Fibroblast of skin of back (primary cell): ENCODE measurements at places on chromosomes 12 and 14.

DNA sequence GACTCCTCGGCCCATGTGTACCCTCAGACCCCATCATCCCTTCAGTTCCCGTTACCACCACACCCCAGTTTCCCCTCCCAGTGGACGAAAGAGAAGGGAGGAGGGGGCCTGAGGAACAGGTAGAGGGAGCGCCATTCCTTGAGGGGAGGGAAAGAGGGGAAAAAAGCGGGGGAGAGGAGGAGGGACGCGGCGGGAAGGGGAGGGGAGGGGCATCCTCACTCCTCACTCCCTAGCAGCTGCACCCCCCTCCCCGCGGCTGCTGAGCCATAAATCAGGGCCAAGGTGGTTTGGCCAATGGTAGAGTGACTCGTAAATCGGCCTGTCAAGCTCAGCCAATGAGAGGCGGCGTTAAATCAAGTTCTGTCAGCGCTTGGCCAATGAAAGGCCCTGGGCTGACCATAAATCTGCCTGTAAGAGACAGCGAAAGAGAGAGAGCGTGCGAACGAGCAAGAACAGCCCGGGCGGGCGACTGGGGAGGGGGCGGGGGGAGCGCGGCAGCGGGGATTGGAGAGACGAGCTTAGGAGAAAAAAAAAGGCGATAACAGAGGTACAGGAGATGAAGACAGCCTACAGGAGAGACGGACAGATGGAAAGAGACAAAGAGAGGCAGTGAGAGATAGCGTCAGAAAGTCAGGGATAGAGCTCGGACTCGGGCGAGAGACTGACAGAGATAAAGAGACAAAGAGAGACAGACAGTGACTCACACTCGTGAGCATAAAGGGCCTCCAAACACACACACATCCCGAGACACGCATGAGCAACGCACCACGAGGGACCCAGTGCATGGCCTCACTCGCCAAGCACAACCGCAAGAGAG is 5.1 kb downstream of the GPR84 start:
- peak; percentile 100 for DNase-seq

GRCh38 chr12:120529641-120530417 is 871 bp upstream of the COQ5 start:
- DNase-seq, result peak; percentile 53

DNA sequence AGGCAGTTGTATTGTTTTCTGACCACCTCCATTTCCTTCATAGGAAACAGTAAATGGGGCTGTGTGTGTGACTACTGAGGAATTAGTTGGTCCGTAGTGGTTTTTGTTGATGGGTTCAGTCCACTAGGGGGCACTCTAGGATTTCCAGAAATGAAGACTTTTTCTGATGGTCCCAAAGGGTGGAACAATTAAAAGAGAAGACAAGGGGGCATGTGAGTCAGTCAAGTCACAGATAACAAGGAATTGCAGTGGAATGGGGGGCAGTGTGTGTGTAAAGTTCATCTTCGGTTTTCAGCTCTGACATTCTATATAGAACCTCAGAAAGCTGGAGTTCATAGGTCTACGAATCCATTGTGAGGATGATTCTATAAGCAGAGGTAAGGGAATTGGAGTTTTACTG is 186.6 kb upstream of the OR4E1 start:
- peak; percentile 1 for DNase-seq

GRCh38 chr14:93683226-93683625 is 105.1 kb downstream of the PRIMA1 start:
- DNase-seq, result no peak

DNA sequence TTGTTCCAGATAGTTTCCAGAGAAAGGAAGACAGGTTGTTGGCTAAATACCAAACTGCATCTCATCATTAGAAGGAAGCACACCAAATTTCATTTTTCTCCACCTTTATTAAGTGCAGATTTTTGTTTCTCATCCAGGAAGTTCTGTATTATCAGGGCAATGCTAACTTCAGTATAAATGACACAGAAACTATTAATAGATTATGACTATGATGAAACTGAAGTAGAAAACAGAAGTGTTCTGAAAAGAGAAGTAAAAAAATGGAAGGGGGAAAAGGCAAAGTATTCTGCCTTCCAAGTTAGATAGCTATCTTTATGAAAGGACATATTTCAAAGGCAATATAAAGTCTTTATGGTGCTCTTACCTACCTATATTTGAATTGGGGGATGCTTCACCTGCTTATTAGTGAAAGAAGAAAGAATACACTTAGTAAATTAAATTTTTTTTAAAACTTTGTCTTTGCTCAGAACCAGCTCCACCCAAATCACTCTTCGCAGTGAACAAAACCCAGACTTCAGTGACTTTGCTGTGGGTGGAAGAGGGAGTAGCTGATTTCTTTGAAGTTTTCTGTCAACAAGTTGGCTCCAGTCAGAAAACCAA is 223.9 kb downstream of the PTPRO start:
- DNase-seq, result peak; percentile 30

DNA sequence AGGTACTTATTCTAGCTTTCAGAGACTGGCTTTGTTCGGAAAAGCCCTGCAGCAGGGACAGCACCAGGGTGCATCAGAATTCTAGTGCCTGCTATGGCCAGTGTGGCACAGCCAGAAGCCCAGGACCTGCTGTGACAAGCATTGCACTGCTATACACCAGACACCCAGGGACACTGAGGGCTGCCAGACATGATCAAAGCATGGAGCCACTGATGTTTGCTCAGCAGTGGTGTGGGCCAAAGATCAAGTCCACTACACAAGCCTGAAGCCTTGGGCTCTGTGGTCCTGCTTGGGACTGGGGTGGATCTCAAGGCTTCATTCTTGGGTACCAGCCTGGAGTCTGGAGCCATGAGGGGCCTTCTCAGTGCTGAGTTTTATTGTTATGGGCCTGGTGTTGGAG is 36.1 kb upstream of the CDKN3 start:
- no peak for DNase-seq

DNA sequence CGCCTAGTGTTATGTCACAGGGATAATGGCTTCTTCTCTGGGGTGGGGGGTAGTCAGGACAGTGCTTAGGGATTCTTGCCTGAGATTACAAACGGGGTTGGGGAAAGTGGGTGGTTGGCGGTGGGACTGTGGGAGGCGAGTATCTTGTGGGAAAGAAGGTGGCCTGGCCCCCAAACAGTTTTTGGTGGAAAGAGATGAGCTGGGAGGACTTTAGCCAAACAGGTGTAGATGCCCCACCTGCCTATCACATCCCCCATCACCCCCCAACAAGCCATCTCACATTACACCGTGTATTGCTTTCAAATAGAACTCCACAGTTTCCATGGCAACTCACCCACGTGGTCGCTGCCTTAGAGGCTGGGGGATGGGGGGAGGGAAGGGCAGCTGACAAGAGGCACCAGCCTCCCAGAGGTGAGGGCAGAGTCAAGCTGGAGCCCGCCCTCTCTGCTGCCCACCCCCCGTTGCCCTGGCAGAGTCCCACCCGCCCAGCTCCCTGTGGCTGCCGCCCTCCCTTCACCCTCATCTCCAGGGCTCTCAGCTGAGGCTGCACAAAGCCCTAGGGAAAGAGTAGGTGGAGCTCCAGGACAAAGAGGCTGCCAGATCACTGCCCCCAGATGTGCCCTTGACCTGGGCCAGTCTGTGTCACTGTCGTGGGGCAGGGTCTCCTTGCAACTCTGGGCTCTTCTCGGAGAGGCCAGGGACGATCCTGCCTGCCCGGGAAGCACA is 98.3 kb downstream of the LRRC74A start:
- no peak for DNase-seq

GRCh38 chr14:56528927-56529326 is 50.7 kb upstream of the TMEM260 start:
- no peak for DNase-seq

GRCh38 chr12:129169928-129170327 is 316.6 kb downstream of the GLT1D1 start:
- no peak for DNase-seq

DNA sequence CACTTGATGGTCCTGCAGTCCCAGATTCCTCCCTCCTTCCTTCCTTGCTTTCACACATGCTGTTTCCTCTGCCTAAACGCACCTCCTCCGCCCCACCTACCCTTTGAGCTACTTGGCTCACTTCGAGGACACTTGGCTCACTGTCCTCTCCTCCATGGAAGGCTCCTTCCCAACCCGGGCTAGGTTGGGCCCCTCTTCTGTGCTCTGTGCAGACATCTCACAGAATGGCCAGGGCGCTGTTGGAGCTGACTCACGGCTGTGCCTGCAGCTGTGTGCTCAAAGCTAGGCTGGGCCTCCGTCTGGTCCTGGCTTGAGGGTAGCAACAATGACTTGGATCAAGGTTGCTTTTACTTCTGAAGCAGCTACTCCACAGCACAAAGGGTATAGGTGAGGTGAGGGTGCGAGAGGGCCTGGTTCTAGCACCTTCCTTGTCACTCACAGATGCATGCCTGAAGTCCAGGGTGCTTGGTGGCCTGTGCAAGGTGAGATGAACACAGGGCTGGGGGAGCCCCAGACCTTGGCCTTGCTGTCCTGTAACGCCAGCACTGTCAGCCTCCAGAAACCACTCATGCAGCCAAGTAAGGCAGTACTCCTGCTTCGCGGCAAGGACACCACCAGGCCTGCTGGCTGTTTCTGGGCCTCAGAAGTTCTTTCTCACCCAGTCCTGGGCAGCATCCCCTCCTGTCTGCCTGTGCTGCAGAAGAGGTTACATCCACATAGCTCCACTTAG is 61.8 kb downstream of the GALNT16 start:
- no peak for DNase-seq

DNA sequence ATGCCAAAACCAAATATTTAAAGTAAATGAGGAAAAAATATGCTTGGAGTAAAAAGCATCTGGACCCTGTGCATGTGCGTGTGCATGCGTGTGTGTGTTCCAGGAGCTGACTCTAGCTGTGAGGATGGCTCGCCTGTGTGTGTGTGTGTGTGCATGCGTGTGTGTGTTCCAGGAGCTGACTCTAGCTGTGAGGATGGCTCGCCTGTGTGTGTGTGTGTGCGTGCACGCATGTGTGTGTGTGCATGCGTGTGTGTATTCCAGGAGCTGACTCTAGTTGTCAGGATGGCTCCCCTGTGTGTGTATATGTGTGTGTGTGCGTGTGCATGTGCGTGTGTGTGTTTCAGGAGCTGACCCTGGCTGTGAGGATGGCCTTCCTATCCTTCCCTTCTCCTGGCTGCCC is 357.7 kb downstream of the CACNA1C start:
- no peak for DNase-seq

GRCh38 chr14:59320763-59321625 is 132.5 kb downstream of the DAAM1 start:
- DNase-seq, result peak; percentile 76

DNA sequence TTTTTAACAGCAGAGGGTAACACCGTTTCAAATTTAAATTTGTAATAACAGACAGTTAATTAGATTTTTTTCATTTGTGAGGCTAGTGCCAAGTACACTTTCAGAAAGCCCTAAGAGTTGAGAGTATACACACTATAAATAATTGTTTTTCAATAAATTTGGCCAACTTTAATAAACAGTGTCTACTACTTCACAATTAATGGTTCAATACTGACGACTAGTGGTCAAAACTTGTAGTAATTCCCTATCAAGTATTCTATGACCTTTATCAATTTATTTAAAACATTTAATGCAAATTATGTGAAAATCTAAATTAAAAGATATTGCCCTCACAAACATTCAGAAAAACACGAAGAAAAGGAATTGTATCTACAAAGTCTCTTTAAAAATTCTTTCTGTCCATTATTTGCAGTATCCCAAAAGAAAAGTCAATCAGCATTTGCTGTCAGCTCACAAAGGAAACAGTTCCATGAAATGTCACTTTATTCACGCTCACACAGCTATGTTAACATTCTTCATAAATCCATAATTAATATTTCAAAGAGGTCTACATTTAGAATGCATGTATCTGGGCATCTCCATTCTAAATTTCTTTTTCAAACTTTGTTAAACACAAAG is 91.2 kb downstream of the CEP128 start:
- peak; percentile 41 for DNase-seq

DNA sequence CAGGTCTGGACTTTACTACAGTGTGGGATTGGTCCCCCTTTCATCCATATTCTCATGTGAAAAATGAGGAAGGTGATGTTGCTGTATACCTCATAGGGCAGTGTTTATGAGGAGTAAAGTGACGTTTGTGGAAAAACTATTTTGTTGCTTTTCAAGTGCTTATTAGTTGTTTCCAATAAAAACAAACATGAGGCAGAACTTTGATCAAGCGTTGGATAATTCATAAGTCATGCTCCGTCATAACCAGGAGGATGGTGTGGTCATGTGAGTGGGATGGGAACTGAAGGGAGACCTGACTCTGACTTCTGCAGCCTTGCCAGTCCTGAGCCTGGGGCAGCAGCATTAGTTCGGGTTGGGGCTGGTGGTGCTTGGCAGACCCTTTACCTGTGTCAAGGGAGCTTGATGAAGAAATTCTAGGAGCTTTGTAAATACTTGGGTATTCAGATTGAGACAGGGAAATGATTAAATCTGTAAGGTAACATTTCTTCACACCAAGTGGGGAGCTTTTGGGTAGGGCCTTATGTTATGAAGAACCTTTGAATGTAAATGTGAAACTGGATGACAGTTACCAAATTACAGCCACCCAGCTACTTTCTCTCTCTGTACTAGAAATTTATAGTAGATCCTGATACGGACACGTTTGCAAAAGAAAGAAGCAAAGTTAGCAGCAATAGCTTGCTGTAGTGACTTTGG is 462.4 kb upstream of the RGS6 start:
- no peak for DNase-seq

GRCh38 chr12:71392521-71393145 is 47.0 kb upstream of the LGR5 start:
- peak; percentile 80 for DNase-seq

GRCh38 chr12:40287369-40287975 is 62.7 kb downstream of the LRRK2 start:
- DNase-seq, result no peak

- DNase-seq, result no peak
Observed at GRCh38 chr14:65506801-65507200, 94.3 kb downstream of the FUT8 start.

DNA sequence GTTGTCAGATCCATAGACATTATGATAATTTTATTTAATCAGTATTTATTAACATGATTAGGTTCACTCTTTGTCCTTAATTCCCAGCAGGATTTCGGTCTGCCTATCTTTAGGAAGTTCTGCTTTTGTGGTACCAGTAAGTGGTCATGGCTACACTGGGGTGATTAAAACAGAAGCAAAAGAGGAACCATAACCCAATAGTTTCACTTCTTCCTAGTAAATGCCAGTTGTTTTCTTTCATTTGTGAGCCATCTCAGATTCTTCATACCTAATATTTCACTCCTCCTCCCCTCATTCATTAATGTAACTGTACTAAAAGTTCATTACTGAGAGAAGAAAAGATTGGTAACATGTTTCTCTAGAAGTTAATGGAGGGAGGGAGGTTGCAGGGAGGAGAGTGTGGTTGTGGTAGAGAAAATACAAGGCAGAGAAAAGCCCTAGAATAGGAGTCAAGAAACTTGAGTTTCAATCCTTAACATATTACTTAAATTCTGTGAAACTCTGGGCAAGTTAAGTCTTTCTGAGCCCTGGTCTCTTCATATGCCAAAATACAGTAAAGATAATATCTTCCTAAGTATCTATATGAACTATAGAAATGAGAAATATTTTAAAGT is 101.2 kb downstream of the PEBP1 start:
- DNase-seq, result no peak

GRCh38 chr12:29299633-29300032 is 81.3 kb downstream of the ERGIC2 start:
- DNase-seq, result no peak

- peak; percentile 35 for DNase-seq
Observed at GRCh38 chr14:45359746-45360145, 106.7 kb upstream of the MIS18BP1 start.

- no peak for DNase-seq
Observed at GRCh38 chr12:94930216-94930654, 73.3 kb downstream of the NDUFA12 start.

GRCh38 chr12:123491056-123491455 is 33.1 kb downstream of the SNRNP35 start:
- DNase-seq, result no peak
